ENCODE measurements at places on chromosomes 11 and 22.
A peak's percentile ranks its signal among the peaks of the same experiment; 100 is the strongest.

- no peak for DNase-seq
Observed at GRCh38 chr22:36894266-36894665, 19.2 kb upstream of the CSF2RB start.

DNA sequence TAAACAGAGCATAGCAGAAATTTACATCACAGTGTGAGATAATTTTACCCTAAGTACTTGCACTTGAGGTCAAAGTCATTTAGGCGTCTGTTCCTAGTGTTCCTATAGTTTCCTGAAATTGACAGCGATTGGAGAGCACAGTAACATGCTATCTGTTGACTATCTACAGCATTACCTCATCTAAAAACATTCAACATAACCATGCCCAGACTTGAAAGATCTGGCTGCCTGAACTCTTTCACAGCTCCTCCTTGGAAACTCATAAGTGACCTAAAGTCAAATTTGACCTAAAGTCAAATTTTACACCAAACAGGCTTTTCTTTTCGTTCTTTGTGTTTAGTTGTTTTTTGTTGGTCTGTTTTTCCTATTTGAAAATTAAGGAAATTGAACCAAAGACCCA, 233.8 kb upstream of the UBASH3B start:
- no peak for DNase-seq

- no peak for DNase-seq
Observed at GRCh38 chr22:30602049-30602448, 4.9 kb upstream of the TCN2 start.

DNA sequence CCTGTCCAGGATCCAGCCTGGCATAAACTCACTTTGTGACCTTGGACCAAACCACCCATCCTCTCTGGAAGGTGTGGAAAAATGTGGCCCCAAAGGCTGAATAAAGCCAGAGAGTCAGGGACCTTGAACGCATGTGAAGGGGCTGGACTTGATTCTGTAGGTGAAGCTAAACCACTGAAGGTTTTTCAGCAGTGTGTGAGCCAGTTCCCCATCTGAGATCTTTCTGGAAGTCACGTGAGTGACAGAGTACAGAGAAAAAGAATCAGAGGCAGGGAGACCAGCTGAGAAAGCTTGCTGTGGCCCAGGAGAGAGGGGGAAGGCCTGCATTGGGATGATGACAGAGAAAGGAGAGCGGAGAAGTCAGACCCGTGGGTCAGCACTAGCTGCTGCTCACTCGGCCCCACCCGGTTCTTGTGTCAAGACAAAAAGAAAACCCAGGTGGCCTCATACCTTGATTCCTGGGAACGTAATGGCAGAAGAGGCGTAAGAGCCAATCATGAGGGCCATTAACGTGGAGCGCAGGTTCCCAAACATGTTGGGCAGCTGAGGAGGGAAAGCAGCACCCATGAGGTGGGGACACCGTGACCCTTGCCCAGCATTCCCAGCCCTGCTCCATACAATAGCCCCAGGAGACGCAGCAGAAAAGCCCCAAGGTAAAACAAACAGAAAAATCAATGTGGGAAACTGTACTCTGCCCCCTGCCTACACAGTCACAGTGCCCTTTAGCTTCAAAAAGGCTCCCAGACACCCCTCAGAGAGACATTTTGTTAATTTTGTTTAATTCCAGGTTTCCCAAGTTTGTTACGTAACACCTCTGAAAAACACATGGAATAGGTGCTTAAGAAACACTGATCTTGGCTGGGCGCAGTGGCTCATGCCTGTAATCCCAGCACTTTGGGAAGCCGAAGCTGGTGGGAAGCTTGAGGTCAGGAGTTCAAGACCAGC, 17.9 kb downstream of the SLC43A1 start:
- DNase-seq = no peak

DNA sequence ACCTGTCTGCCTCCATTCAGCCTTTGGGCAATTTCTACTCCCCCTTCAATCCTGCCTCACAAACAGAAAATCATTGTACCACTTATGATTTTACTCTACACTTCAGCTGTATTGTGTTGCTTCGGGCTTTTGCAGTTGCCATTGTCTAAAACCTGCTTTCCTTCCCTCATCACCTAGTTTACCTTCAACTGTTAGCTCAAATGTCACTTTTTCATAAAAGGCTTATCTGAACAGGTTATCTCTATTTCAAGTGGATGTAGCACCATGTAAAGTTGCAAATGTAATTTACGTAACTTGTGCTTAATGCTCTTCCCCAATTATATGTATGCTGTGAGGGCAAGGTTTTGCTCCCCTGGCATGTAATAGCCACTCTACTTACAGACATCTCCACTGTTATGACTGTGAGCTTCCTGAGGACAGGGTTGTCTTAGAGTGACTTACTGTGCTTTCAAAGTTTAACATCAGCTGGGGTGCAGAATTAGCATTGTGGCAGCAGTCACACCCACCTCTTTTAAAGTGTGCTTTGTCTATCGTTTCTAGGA, 5.4 kb downstream of the RPS25 start:
- DNase-seq = no peak

- no peak for DNase-seq
Observed at GRCh38 chr22:28064920-28065319, 145.9 kb upstream of the PITPNB start.

DNA sequence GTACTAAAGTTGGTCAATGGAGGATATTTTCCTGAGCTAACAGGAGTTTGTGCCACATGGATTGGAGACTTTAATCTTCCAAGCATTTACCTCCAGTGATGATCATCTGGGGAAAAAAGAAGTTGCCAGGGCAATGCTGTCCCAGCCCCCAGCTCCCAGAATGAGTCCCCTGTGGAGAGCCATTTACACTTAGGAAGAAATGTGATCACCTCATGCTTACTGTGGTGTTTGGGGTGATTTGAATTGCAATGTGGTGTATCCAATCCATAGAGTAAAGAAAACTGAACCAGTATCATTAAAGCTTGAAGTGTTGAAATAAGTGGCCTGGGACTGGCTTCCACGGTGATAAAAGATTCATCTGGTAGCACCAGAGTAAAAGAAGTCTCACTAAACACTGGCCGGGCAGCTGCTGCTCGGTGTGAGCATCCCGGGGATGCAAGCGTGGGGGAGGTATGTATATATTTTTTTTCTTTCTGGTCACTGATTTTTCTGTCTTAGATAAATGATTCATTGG, 117.2 kb upstream of the NTM start:
- DNase-seq = no peak

- no peak for DNase-seq
Observed at GRCh38 chr11:35464308-35464707, 45.0 kb upstream of the SLC1A2 start.

DNA sequence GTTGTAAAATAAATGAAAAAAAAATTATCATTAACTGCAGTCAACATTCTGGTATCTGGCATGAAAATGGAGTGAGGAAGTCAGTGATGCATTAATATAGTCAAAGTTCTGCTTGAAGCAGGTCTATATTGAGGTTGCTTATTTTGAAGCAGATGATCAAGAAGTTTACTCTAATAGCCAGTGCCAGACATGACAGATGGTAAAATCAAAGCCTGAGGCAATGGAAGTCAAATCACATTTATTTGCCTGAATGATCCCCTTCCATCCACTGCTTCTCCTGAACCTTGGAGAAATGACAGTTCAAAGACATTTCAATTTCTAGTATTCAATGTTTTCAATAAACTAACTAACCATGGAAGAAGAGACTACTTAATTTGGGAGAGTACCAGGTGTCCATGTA, 430.0 kb downstream of the FAM181B start:
- no peak for DNase-seq

DNA sequence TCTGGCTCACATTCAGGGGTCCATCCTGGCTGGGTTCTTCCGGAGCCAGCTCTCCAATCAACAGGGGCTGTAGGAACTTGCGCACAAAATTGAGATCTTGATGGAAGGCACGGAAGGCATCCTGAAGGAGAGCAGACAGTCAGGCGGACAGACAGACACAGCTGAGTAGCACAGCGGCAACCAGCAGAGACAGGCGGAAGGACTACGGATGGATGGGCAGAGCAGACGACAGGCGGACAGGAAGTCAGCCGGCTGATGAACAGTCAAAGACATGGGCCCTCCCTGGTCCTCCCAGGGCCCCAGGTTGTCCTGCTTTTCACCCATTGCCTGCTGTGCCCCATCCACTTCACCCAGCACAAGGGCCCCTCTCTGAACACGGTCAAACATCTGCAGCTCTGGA, 11.3 kb downstream of the FADS3 start:
- DNase-seq = no peak

DNA sequence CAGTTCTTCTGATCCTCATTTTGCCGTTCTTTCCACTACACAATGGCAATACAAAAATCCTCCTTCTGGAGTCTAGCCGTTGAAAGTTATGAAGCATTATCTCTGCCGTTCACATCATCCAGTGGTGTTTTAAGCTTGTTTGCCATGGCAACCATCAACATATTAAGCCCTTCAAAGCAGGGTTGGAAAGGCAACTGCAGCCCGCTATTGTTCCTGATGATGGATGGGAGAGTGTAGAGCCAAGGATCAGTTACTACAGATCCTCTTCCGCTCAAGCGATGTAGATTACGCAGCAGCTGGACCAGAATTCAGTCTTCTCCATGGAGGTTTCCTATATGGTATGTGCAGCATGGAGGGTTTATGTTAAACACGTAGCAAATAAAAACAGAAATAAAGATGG, 352.7 kb downstream of the NTM start:
- DNase-seq = no peak

DNA sequence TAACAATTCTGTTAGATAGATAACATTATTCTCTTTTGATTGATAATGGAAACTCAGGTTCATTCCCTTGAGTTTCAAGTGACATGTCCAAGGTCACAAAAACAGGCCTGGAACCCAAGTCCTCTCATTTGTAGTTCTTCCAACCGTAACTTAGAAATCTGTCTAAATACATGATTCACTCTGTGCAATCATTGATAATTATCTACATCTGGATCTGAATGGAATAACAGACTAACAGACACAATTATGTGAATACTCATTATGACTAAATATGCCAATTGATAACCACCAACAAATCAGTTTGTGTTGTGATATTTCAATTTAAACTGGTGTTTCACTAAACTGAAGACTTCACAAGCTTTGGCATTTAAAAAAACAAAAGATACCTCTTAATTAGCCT, 71.0 kb downstream of the RBFOX2 start:
- DNase-seq = no peak

GRCh38 chr11:115321605-115322289, 182.5 kb downstream of the CADM1 start:
- no peak for DNase-seq

GRCh38 chr11:77170107-77170506, 42.1 kb downstream of the MYO7A start:
- no peak for DNase-seq

DNA sequence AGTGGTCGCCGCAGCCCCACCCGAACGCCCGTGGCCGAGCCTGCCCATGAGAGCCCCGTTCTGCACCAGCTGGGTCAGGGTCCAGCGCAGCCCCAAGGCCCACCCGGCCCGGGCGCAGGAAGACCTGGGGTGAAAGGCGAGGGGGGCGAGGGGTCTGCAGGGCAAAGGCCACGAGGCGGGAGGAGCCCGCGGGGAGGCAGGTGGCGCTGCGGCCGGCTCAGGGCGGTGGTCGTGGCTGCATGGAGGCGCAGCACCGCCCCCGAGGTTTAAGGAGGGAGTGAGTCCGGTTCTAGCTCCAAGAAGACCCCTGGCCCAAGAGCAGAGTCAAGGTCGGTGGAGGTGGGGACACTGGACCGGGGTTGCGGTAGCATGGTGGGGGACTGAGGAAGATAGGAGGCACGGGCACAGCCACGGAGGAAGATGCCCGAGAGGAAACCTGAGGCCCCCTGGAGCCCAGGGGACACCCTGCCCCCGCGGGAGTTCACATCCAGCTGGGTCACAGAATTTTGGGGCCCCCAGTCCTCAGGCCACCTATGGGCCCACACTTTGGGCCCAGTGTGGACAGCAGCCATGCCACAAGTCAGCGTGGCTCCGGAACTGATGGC, 514 bp upstream of the HDAC10 start:
- no peak for DNase-seq

DNA sequence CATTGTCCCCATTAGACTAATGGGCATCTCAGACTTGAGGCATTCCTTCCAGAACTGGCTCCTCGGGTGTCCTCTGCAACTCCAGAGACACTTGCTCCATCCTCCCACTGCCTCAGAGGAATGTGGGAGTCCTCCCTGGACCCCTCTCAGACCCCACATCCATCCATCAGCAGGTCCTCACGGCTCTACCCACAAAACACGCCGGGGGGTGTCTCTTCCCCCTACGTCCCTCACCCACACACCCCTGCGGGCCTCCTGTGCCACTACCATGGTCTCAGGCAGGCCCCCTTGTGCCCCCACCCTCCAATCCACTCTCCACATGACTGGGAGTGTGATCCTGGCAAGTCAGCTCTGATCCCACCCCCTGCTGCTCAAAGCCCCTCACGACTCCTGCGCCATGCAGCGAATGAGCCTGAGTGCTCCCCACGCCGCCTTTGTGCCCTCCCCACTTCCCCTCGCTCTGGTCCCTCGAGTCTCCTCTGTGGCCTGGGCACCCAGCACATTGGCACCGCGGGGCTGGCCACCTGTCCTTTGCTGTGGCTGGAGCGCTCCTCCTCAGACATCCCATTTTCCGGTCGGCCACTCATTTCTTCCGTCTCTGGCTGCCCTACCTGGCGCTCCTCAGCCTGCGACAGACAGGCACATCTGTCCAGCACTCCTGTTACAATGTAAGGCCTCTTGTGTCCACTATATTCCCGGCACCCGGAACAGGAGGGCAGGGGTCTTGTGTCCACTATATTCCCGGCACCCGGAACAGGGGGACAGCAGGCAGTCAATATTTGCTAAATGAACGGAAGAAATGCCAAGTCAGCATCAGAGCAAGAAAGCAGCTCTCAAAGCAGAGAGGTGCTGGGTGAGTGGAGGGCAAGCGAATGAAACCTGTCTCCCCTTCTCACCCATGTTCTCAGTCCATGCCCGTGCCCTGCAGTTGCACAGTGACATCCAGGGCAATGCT, 14.2 kb upstream of the MOB2 start:
- no peak for DNase-seq

DNA sequence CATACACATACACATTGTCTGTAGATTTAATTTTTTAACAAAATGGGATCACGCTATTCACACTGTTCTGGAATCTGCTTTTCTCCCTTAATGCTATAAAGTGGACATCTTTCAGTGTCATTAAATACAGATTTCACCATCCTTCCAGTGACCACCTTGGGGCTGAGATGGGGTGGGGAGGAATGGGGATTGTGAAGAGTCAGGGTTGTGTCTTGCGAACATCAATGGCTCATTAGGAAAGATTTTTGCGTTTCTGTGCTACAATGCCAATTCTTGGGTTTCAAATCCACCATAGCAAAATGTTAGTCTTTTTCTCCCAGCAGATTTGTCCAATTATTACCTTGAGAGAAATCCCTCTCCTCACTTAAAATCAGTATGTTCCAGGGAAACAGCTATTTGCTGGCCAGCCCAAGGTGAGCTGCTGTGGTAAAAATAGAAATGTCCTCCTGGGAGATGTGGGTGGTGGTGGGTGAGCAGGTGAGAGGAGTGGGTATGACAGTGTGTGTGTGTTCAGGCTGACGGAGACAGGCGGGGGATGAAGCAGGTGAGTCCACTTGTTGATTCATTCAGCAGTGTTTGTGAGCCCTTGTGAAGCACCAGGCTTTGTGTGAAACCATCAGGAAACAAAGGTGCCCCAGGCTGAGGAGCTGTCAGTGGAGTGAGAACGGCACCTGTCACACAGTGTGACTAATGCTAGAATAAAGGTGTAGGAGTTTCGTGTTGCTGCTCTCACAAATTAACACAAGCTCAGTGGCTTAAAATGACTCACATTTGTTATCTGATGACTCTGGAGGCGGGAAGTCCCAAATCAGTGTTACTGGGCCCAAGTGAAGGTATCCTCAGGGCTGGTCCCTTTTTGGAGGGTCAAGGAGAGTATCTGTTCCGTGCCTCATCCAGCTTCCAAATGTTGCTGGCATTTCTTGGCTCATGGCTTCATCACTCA, 1.7 kb upstream of the CBX6 start:
- no peak for DNase-seq

- peak; percentile 53 for DNase-seq
Observed at GRCh38 chr11:73239571-73240189, 21.6 kb downstream of the P2RY2 start.
